Neuronal stem cell (in vitro differentiated cells): ENCODE measurements at places on chromosomes 6 and 20.

- no peaks in the 10 kb centered on the region for H3K27me3 ChIP-seq
- no peaks in the 10 kb centered on the region for H3K36me3 ChIP-seq
- no peaks in the 10 kb centered on the region for H3K4me1 ChIP-seq
- no peak overlapping the region for H3K27ac ChIP-seq
- no peak for DNase-seq
These were observed 816.4 kb downstream of the EYS start for GRCh38 chr6:64890609-64891008.

DNA sequence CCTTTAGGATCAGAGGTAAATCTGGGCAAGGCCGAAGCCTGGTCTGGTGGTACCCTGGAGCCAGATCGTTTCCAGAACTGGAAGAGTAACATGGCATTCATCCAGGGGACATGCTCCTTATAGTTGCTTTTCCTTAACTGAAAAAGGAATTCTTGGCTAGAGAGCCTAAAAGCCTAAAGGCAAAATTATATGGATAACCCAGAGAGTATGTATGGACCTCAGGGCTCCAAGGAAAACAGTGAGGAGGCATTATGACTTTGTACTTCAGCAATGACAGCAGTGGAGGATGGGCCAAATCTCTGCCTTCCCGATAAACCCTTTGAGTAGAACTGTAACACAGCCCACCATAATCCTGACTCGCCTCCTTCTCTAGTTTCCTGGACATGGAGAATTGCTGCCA lies 29.3 kb downstream of the ARHGAP18 start:
- peaks cover 7% of the 10 kb centered on the region for H3K4me1 ChIP-seq
- no peak overlapping the region for H3K27ac ChIP-seq
- no peak for DNase-seq
- no peaks in the 10 kb centered on the region for H3K27me3 ChIP-seq
- H3K36me3 ChIP-seq = no peaks in the 10 kb centered on the region

DNA sequence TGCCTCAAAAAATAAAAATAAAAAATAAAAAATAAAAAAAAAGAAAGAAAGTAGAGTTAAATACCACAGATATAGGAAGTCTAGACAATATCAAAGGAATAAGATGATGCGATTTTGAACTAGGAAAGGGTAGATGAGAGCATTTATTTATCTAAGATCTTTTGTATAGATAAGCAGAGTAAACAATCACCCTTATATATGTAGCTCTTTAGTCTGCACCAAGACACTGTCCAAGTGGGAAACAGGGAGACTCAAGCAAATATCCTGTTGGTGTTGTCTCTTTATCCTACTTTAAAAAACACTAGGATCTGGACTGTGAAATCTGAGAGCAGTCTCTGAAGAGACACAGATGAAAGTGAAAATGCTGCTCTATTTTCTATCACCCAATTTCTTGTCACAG lies 587.0 kb upstream of the FLRT3 start:
- H3K4me1 ChIP-seq = peaks cover 6% of the 10 kb centered on the region
- no peak for DNase-seq
- no peak overlapping the region for H3K27ac ChIP-seq
- H3K27me3 ChIP-seq = no peaks in the 10 kb centered on the region

GRCh38 chr6:157186785-157187181 lies 136.5 kb downstream of the TMEM242 start:
- no peaks in the 10 kb centered on the region for H3K4me1 ChIP-seq
- H3K36me3 ChIP-seq = peaks cover 97% of the 10 kb centered on the region
- no peak overlapping the region for H3K27ac ChIP-seq
- DNase-seq = no peak
- H3K27me3 ChIP-seq = no peaks in the 10 kb centered on the region
- no peak overlapping the region for H3K4me3 ChIP-seq

GRCh38 chr6:147716434-147716833 lies 207.9 kb downstream of the SAMD5 start:
- DNase-seq = no peak
- no peaks in the 10 kb centered on the region for H3K4me1 ChIP-seq
- no peak overlapping the region for H3K27ac ChIP-seq
- no peak overlapping the region for H3K4me3 ChIP-seq

DNA sequence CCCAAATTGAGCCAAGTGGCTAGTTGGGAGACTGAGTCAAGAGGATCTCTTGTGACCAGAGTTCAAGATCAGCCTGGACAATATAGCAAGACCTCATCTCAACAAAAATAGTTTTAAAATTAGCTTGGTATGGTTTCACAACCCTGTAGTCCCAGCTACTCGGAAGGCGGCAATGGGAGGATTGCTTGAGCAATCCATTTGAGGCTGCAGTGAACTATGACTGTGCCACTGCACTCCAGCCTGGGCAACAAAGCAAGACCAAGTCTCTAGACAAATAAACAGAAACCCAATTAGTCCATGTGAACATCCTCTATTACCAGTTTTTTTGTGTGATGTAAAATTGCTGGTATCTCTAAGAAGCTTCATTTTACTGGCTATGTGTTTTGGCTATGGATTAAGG lies 106.2 kb downstream of the TULP4 start:
- H3K27ac ChIP-seq = no peak overlapping the region
- H3K27me3 ChIP-seq = no peaks in the 10 kb centered on the region
- H3K4me3 ChIP-seq = no peak overlapping the region
- H3K36me3 ChIP-seq = peaks cover under 1% of the 10 kb centered on the region

DNA sequence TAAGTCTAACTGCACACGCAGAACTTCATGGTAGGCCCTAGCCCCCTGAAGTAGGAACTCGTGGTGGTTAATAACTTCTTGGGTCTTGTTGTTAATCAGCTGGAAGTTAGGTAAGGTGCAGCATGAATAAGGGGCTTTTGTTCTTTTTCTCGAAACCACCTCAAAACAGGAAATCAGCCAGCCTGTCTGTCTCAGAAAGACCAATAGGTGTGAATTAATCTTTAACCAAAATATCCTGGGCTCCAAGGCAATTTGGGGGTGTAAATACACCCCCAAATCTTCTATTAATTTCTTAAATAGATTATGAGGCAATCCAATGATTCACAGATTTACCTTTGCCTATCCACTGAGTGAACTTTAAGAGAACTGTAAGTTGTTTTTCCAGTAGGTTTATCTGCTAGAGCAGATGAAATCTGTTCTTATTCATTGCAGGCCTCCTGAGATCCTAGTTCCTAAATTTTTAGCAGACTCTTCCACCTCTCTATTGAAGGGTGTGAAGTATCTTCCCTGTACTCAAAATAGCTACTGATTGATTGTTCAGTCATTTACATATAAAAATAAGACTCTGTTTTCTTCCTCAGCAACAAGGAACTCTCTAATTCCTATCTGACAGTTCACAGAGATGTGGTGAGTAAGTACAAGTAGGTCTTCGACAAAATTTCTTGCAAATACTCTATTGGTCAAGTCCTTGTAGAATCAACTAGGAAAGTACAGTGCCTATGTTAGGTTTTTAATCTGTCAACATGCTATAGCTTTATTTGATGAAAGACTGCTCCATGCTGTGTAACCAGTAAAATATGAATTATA lies 427.1 kb upstream of the NOX3 start:
- H3K36me3 ChIP-seq = no peaks in the 10 kb centered on the region
- no peaks in the 10 kb centered on the region for H3K27me3 ChIP-seq
- peaks cover 3% of the 10 kb centered on the region for H3K4me1 ChIP-seq
- no peak overlapping the region for H3K4me3 ChIP-seq
- DNase-seq = no peak

DNA sequence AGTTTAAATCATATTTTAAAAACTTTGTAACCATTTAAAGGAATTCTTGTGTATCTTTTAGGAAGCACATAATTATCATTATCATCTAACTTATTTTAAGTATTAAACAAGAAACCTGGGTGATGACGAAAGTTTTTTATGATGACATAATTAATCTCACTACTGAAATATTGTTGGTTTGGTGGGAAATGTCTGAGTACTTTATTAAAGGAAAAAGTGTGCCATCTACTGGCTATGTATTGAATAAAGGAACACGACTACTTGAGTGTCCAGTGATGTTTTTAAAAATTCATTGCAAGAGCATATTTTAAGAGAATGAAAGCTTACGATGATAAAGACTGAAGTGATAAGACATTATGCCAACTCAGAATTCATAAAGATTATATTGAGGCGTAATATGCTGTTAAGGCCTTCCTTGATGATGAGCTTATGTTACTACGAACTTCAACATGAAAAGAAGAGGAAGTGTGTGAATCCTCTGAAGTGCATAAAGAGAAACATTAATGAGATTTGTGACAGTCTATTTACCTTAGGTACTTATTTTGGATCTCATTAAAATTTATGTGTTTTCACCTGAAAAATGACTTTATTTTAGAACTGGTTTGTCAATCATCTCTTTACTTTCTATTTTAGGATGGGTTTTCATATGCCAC lies 12.0 kb upstream of the TRMT11 start:
- H3K4me1 ChIP-seq = no peaks in the 10 kb centered on the region
- no peak overlapping the region for H3K4me3 ChIP-seq
- H3K27ac ChIP-seq = no peak overlapping the region
- no peak for DNase-seq

GRCh38 chr6:153511896-153512496 lies 380.9 kb upstream of the RGS17 start:
- DNase-seq = peak; percentile 18
- H3K4me3 ChIP-seq = no peak overlapping the region
- H3K27ac ChIP-seq = no peak overlapping the region
- H3K4me1 ChIP-seq = no peaks in the 10 kb centered on the region
- no peaks in the 10 kb centered on the region for H3K27me3 ChIP-seq
- H3K36me3 ChIP-seq = no peaks in the 10 kb centered on the region
